ENCODE measurements at places on chromosomes 6 and 20.

GRCh38 chr6:30960907-30961673 is 20.3 kb downstream of the MUCL3 start:
- no peak for DNase-seq

DNA sequence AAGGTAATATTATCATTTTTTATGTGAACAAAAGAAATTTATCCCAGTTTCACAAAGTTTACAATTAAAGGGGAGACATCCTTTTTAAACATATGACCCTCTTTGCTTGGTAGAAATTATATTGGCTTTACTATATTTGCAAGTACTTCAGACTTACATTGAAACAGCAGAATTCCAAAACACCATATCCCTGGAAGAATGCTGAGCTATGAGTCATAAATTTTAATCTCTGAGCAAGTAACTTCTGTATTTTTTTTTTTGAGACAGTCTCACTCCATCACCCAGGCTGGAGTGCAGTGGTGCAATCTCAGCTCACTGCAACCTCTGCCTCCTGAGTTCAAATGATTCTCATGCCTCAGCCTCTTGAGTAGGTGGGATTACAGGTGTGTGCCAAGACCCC is 240.4 kb downstream of the TBC1D32 start:
- DNase-seq, result no peak

- DNase-seq, result no peak
Measured at GRCh38 chr20:17641993-17642392, 40.0 kb downstream of the RRBP1 start.

- no peak for DNase-seq
Measured at GRCh38 chr6:15966000-15966520, 162.8 kb upstream of the MYLIP start.

DNA sequence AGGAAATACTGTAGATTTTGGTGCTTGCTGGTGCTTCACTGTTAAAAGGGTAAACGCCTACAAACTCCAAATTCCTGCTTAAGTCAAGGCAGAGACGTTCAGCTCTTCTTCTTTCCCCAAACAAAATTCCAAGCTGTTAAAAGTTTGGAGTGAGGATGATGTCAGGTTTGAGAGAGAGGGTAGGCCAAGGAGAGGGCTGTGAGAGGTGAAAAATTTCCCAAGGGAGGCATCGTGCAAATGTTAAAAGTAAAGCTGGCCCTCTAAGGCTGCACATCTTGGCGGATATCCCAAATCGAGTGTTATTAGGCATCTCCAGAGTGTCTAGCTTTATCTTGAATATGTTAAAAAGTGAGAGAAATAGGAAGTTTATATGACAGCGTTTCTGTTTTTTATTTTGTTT is 651.8 kb downstream of the QKI start:
- no peak for DNase-seq

GRCh38 chr6:140001821-140002341 is 627.4 kb upstream of the CITED2 start:
- DNase-seq, result no peak

- DNase-seq, result no peak
Measured at GRCh38 chr6:108168501-108169463, 3.0 kb downstream of the NR2E1 start.

DNA sequence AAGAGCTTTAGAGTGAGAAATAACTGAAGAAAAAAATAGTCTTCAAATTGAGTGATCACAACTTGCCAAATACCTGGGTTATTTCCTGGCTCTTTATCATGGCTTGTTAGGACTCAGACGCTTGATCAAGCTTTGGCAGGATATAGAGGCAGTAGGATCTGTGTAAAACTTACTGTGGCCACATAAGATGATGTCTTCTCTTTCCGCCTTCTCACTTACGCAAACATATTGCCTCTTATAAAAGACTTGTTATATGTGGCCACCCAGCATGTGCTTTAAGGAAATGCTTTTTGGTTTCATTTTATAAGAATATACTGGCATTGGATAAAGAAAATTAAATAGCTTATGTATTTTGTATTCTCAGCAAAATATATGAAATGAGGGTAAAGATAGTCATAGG is 101.8 kb upstream of the AKIRIN2 start:
- no peak for DNase-seq

- DNase-seq, result no peak
Measured at GRCh38 chr20:55160996-55161395, 685.6 kb downstream of the DOK5 start.

- no peak for DNase-seq
Measured at GRCh38 chr6:16947375-16948015, 154.4 kb upstream of the STMND1 start.

GRCh38 chr6:100889351-100889750 is 8.2 kb upstream of the ASCC3 start:
- DNase-seq, result no peak

GRCh38 chr6:26211963-26212362 is 124.7 kb downstream of the HFE start:
- DNase-seq, result no peak

- no peak for DNase-seq
Measured at GRCh38 chr20:19944772-19945459, 72.2 kb upstream of the NAA20 start.

DNA sequence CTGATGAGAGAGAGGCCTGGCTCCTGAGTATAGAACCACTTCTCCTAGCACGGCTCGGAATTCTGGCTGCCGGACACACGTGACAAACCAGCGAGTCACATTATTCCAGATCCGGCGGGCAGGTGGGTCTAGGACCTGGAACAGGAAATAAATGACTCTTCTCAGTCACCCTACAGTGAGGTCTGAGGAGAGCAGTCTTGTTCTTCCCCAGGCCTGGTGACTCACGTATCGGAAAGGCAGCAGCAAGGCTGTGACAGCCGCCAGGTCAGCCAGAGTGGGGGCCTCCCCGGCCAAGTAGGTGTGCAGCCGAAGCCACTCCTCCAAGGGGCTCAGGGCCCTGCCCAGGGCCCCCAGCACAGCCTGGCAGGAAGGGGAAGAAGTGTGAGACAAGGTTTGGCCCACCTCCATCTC is 2.8 kb downstream of the VARS1 start:
- no peak for DNase-seq

DNA sequence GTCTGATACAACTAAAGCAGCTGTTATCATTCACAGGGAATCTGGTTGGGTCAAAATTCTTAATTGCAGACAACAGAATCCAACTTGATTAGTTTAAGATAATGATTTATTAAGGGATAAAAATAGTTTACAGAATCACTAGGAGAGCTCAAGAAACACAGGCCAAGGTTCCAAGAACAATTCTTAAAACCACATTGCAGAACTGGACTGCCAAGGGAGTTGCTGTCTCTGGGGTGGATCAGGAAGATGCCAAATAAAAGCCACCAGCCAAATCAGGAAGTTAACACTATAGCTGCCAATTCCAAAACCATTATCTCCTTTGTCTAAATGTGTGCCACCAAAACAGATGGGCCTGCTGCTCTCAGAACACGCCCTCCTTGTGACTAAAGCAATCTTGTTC is 53.7 kb downstream of the NUDT3 start:
- DNase-seq, result no peak

DNA sequence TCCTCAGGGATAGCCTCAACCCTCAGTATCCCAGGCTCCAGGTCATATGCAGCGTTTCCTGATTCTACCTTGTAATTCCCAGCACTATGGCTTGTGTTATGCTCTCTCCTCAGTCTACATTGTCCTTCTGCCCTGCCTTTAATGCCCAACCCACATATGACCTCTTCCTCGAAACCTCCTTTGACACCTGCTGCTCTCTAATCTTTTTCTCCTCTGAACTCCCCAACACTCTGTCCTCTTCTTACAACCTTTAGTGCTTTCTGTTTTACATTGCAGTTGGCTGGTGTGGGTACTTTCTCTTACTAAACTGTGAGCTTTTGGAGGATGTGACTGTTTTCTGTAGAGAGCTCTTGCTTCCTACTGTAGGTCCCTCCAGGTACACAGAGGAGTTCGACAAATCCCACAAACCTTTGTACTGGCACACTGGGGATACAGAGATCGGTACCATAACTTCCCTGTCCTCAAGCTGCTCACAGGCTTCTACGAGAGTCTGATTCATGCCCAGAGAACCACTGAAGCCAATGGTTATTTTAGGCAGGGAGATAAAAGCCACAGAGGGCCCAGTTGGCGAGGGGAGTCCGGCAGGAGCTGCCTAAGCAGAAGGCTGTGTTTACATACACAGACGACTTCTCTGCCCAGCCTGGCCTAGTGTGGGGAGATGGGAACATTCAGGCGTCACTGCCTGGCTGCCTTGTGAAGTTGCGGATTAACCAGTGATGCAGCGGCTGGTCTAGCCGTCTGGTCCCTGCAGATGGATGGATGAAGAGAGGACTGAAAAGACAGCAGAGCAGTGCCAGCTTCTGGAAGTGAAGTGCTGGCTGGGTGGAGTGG is 8.4 kb upstream of the EPB41L1 start:
- DNase-seq, result no peak

DNA sequence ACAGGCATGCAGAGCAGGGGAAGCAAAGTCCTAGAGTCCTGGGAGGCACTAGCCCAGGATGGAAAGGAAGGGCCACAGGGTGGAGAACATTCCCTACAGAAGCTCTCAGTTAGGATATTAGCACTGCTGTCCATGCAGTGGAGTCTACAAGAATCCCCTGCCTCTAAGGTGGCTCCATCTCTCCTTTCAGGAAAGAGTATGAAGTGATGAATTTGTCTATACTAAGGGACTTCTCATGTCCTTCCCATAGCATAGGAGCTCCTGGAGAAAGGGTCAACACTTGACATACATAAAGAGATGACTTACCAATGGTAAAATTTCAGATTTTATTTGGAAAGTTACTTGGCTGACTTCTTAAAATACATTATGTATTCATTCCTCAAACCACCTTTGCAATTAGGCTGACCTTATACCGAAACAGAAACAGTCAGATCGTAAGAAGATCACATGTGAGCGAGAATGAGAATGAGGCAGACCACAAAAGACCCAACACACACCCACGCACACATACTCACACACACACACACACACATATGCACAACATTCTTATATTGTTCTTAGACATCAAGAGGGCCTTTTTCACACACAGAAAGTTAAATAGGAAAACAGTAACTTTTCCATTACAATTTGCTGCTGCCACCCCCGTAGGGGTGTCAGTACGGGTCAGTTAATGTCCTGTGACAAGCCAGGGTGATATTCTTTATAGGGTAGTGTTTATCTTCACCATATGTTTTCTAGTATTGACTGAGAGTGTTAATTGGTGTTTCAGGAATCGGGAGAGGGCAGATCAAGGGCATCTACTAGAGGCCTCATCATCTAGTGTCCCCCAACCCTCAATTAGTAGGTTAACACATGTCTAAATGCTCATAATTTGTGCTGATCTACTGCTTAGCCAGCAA is 159.4 kb downstream of the FAXC start:
- DNase-seq, result no peak

GRCh38 chr6:154580397-154581135 is 70.1 kb upstream of the CNKSR3 start:
- no peak for DNase-seq

- DNase-seq, result no peak
Measured at GRCh38 chr6:2795162-2795561, 30.0 kb downstream of the WRNIP1 start.

- no peak for DNase-seq
Measured at GRCh38 chr6:160788806-160789205, 86.8 kb downstream of the PLG start.

- no peak for DNase-seq
Measured at GRCh38 chr6:67563671-67564070, 1071.4 kb upstream of the ADGRB3 start.

- DNase-seq, result no peak
Measured at GRCh38 chr6:161917645-161918044, 643.8 kb upstream of the AGPAT4 start.

DNA sequence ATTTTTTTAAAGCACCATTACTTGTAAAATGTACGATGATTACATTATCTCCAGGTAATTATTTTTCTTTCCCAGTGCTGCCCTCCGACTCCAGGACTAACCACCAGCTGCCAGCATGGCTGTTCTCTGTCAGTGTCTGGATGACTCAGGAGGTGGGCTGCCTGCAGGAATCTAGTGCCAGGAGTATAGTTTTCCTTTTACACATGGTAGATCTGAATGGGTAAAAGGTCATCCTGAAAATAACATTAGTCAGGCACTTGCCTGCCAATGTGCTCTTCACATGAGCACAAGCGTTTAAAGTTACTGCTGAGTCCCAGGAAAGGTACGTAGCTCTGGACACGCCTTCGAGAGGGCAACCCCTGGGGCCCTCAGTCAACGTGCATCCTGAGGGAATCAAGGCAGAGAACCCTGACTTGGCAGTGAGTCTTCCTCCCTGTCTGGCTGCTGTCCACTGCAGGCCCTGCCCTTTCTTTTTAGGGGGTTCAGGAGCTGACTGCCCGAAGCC is 2.4 kb downstream of the DYNLT1 start:
- DNase-seq, result no peak
